ENCODE measurements at places on chromosomes 6 and 20. TPM values are rescaled to one million over a fixed set of nuclear protein-coding genes. Genes with fewer than 3 reads are reported as not detected.

DNA sequence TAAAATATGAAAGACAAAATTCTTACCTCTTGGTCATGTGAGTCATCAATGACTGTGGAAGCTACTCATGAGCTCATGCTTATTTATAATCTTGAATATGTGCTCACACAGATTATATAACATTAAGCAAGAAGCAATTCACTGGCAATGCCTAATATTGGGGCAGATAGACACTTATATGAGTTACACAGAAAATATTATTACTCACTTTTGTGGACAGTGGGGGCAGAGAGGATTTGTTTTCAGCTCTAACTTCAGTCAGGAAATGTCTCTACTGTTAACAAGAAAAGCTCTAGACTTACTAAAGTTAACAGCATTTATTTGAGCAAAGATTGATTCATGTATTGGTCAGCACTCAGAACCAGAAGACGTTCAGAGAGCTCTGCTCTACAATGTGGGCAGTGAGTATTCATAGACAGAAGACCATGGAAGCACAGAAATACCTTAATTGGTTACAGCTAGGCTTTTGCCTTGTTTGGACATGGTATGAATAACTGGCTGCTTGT is 85.8 kb upstream of the AHI1 start:
- no peak for DNase-seq

HLA-DQA1 gene
- 8.1 TPM for total RNA-seq

MYH7B gene
- total RNA-seq = 0.69 TPM

DNA sequence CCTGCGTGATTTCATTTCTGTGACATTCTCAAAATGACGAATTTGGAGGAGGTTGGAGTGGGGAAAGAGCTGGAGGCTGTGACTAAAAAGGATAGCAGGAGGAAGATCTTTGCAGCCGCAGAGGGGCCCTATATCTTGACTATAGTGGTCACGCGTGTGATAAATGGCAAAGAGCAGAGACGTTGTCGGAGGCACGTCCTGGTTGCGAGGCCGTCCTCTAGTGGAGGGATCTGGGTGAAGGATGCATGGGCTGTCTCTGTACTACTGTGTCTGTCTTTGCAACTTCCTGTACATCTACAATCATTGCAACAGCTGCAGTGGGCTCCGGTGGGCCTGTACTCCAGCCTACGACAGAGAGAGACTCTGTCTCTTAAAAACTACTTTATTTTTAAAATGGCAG is 76.6 kb downstream of the YTHDF1 start:
- DNase-seq = no peak

Data from colonic mucosa (tissue), 4 donors.